ENCODE measurements at places on chromosomes 7 and 10.

DNA sequence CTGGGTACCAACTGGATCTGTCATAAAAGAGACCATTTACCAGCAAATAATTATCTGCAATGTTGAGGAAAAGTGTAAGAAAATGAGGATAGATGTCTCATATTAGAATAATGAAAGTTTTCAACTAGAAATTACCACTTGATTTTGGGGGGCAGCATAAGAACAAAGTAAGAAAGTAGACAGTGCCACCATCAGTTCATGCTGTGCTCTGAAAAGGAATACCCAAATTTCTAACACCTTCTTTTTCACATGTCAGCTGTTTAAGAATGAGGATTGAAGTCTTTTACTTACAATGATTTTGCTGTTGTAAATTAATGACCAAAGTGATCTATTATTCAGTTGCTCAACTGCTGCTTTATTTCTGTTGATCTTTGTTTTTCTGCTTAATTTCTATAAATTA is 578.3 kb downstream of the ETV1 start:
- DNase-seq: no peak

GRCh38 chr7:71560354-71560995 is 428.5 kb downstream of the GALNT17 start:
- DNase-seq: no peak

DNA sequence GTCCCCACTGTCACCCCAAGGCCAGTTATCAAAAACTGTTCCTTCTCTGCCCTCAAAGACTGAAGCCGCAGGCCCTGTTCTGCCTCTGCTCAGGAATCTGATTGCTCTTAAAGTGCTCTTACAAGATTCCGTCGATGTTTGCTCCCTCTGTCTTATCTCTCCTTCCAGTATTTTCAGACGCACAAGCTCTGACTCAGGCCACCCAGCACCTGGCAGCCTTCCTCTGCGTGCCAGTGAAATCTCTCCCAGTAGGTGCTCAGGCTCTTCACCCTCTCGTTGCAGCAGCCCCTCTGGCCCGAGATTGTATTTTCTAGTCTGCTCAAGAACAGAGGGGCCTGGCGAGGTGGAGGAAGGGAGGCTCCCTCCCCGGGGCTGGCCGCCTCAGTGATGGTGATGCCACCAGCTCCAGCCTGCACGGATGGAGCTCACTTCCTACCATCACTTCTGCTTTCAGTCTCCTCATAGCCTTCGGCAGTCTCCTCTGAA is 276.2 kb downstream of the USP6NL start:
- DNase-seq: no peak

DNA sequence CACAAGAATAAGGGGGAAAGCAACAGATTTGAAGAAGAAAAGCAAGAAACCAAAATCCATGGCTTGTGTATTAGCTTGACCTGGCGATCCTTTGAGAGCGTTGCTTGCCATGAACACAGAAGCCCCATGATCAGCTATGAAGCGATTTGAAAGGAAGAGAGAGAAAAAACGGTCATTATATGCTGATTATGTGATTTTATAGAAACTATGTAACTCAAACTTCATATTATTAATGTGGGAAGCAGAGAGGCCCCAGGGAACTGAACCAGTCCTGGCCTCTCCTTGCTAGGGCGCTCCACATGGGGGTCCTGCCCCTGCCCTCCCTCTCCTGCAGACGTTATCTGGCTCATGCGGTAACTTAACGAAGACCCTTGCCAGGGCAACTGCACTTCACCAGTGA is 306.1 kb upstream of the ADARB2 start:
- DNase-seq: no peak

- DNase-seq: no peak
Measured at GRCh38 chr7:113752689-113753088, 166.1 kb downstream of the PPP1R3A start.

GRCh38 chr10:56920601-56921261 is 559.7 kb upstream of the ZWINT start:
- no peak for DNase-seq

GRCh38 chr7:107725138-107725740 is 18.7 kb upstream of the CBLL1 start:
- no peak for DNase-seq

- no peak for DNase-seq
Measured at GRCh38 chr10:3828404-3829155, 43.6 kb upstream of the KLF6 start.

DNA sequence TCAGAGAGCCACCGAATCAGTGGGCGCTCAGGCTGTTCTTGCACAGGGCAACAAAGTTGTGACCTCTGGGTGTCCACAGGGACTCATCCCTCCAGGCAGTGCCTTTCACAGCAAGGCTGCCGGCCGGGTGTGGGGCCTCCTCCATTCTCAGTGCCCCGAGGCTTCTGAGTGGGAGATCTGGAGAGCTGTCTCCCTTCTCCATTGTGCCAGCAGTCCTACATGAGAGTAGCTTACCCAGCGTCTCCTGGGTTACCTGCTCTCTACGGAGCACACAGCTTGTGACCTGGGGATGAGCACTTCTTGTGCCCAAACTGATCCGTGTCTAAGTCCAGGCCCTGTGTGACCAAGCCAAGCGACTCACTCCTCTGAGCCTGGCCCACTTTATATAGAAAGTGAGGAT is 240.9 kb upstream of the GRB10 start:
- no peak for DNase-seq

DNA sequence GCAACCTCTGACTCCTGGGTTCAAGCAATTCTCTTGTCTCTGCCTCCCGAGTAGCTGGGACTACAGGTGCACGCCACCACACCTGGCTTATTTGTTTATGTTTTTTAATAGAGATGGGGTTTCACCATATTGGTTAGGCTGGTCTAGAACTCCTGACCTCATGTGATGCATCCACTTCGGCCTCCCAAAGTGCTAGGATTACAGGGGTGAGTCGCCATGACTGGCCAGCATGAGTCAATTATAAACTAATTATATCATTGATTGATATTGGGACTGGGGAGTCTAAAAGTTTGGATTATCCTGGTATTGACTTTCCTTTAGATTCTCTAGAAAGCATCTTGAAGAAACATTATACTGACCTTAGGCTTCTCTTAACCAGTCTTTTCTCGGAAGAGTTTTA is 73.9 kb upstream of the CCNY start:
- DNase-seq: no peak

GRCh38 chr10:97888641-97889262 is 39.1 kb downstream of the GOLGA7B start:
- DNase-seq: no peak

GRCh38 chr10:36538953-36539586 is 586.3 kb upstream of the ANKRD30A start:
- no peak for DNase-seq

DNA sequence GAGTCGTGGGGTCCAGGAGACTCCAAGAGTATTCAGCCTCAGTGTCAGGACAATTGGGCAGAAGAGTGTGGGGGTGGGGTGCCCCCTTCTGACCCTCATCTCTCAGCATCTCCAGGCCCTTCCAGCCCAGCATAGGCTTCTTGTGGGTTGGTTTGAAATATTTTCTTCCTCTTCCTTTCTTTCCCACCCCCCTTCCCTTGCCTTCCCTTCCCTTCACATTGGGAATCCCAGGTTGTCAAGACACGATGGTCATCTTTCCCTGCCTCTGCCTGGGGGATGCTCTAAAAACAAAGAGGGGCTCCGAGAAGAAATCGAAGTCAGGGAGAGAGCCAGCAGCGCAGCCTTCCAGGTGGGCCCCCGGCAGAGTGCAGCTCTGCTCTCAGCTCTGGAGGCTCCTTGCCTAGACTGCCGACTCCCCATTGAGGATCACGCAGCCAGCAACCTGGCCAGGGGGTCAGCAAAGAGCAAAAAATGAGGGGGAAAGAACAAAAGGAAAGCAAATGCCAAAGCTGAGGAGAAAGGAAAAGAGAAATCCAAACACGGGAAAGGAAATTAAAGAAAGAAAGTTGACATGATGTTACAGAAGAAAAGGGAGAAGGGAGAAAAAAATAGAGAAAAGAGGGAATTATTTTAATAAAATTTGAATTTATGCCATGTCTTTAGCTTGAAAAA is 1.5 kb downstream of the PAX2 start:
- no peak for DNase-seq

- DNase-seq: no peak
Measured at GRCh38 chr7:39529582-39529981, 36.6 kb upstream of the YAE1 start.

GRCh38 chr7:37352974-37353948 is 95.4 kb downstream of the ELMO1 start:
- peak; percentile 43 for DNase-seq

DNA sequence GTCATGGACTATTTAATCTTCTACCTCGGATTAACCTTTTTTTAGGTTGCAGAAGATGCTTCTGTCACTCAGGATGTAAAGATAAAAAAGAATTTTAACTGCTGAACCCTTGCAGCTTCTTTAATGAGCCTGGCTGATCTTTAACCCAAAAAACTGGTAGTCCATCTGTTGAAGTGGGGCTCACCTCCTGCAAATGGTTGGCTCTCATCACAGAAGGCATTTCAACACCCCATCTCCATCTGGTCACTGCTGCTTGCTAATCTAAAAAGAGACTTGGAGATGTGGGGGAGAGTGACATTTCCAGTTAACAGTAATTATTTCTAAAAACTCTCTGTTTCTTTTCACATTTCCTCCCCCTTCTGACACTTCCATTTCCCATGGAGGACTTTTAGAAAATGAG is 208.6 kb downstream of the LHFPL3 start:
- DNase-seq: no peak

- DNase-seq: no peak
Measured at GRCh38 chr10:108112218-108112617, 947.7 kb upstream of the SORCS1 start.

- no peak for DNase-seq
Measured at GRCh38 chr10:93458821-93459257, 23.3 kb downstream of the MYOF start.

DNA sequence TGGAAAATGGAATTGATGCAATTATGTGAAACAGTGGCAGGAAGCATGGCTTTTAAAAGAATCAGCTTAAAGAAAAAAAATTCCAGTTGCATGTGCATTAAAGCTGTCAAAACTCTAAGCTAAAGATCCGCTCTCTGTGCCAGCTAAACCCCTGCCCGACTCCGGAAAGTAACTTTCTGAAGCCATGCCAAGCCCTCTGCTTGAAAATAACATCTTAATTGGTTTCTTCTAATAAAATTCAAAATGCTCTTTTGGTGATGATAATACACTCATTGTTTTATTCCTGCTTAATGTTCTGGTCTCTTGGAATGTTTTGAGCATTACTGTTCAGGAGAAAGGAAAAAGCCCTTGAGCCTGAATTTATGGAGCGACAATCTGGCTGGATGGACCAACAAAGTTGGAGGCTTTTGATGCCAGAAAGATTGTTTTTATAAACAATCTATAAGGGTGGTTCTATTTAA is 11.7 kb downstream of the SEMA3C start:
- DNase-seq: no peak

DNA sequence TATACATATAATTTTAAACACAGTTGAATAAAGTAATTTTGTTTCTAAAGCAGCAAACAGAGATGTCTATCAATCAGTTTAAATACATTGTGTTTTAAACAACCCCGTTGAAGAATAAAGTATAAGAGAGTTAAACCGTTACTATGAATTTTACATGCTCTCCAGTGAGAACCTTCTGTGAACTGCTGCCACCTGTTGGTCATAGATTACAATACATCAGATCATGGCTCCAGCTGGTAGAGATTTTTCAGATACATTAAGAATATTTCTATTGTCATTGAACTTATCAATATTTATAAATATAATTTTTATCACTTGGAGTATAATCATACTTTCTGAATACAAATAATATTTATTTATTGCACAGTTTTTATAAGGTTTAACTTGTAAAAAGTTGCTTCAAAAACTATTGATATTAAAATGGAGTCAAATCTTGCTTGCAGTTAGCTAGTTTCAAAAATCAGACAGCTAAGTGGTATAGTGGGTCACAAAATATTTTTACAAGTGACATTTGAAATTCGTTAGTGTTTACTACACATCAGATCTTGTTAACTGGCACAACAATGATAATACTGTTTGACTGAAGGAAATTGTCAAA is 561.2 kb upstream of the PHF14 start:
- no peak for DNase-seq

GRCh38 chr10:43396061-43396927 is 12.7 kb downstream of the HNRNPF start:
- DNase-seq: peak; percentile 63

GRCh38 chr10:88952647-88953111 is at the start of gene ACTA2:
ACTA2 (minus strand) TSS chr10:88952773; CDS start chr10:88948930, 3,843 bp downstream.
- no peak for DNase-seq

GRCh38 chr7:37424995-37425394 is 23.7 kb downstream of the ELMO1 start:
- no peak for DNase-seq

- no peak for DNase-seq
Measured at GRCh38 chr7:44667190-44667589, 60.8 kb downstream of the OGDH start.

- peak; percentile 50 for DNase-seq
Measured at GRCh38 chr10:70880077-70880534, 8.3 kb downstream of the PCBD1 start.

DNA sequence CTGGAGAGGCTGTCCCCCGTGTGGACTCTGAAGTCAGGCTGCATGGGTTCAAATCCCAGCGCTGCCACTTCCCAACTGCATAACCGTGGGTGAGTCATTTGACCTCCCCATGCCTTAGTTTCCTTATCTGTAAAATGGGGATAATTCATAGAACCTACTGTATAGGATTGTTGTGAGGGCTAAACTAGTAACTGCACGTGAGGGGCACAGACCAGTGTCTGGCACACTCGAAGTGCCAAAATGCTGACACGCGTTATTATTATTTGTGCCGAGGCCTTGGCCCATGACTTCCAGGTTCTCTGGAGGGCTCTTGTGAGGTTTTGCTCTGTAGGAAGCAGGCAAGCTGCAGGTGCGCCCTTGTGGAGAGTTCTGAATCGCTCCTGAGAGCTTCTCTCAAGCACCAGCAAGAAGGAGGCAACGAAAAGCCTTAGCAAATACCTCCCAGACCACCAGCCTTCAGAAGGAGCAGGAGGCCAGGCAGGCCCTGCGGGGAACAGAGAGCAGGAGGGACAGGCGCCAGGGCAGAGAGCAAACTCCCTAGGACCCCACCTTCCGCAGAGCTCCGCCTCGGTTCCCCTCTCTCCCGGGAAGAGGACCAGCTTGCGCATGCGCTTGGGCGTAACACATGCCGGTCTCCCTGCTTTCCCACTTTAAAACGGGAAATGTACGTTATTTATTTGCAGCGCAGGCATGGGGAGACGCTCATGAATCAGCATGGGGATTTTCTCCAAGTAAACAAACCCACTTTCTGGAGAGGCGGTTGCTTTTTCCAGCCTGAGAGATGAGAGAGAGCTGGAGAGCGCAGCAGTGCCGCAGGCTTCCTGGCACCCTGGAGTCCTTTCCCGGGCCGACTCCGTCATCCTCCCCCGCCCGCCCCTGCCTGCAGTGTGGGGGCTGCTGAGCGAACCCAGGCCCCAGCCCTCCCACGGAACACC is 39.6 kb downstream of the SORCS3 start:
- no peak for DNase-seq

- DNase-seq: no peak
Measured at GRCh38 chr7:108808549-108809266, 239.0 kb downstream of the DNAJB9 start.
